ENCODE measurements at places on chromosomes 4 and X. TPM values are rescaled to one million over a fixed set of nuclear protein-coding genes. Genes with fewer than 3 reads are reported as not detected.

The INTU gene
- total RNA-seq, result 9.5 TPM

The TMEM35A gene
- total RNA-seq, result 11.6 TPM

The CDKL5 gene
- total RNA-seq, result 5.0 TPM

The TGIF2LX gene
- total RNA-seq, result not detected

The TSPAN7 gene
- not detected for total RNA-seq

The SLC7A11 gene
- 74.8 TPM for total RNA-seq

The MTNR1A gene
- total RNA-seq, result not detected

The PDCL2 gene
- total RNA-seq, result not detected

The CLDN22 gene
- not detected for total RNA-seq

The MAOA gene
- total RNA-seq, result 27.6 TPM

The CYSLTR1 gene
- 0.50 TPM for total RNA-seq

The RNF175 gene
- total RNA-seq, result 0.26 TPM

The NHSL2 gene
- total RNA-seq, result 4.1 TPM

The IBSP gene
- not detected for total RNA-seq

The TMEM31 gene
- not detected for total RNA-seq

The ANKRD17 gene
- total RNA-seq, result 46.2 TPM

The POU3F4 gene
- not detected for total RNA-seq

The SMS gene
- total RNA-seq, result 252 TPM

The AMBN gene
- not detected for total RNA-seq

The GPR101 gene
- not detected for total RNA-seq

The FAM47E gene
- 1.0 TPM for total RNA-seq

The LEF1 gene
- 1.8 TPM for total RNA-seq

The TRIM75 gene
- not detected for total RNA-seq

The PPEF1 gene
- total RNA-seq, result under 0.01 TPM

The L1CAM gene
- total RNA-seq, result 0.99 TPM

The GPR143 gene
- total RNA-seq, result not detected

The SH3RF1 gene
- 13.0 TPM for total RNA-seq

The H2BW2 gene
- not detected for total RNA-seq

The HHIP gene
- under 0.01 TPM for total RNA-seq

The PFKFB1 gene
- not detected for total RNA-seq

The SPOCK3 gene
- total RNA-seq, result under 0.01 TPM

The RASL11B gene
- total RNA-seq, result 0.26 TPM

Data from fibroblast of lung (primary cell).